ENCODE measurements at places on chromosomes 6 and 20. TPM values are rescaled to one million over a fixed set of nuclear protein-coding genes. Genes with fewer than 3 reads are reported as not detected.
A peak's percentile ranks its signal among the peaks of the same experiment; 100 is the strongest.

DNA sequence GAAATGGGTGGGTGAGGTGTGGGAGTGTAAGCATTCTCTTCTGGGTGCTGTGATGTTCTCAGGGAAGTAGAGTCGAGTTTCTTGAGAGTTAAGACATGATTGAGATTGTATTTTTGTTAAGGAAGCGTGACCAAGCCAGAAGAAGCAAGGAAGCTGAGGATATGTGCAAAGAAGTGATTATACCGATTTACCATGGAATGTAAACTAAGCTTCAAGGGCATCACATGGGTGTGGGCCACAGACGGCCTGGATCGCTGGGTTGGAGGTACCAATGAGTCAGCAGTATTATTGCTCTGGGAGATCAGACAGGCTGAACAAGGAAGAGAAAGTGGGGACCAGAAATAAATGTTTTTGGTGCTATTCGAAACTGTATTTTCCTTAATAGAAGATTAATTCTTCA is 184.1 kb upstream of the GMDS start:
- DNase-seq, result no peak

The GPANK1 gene
- 29.9 TPM for polyA plus RNA-seq

GRCh38 chr6:168834801-168835200 is 393.8 kb downstream of the SMOC2 start:
- no peak for DNase-seq

GRCh38 chr6:124036384-124036783 is 232.7 kb downstream of the NKAIN2 start:
- DNase-seq, result no peak

- no peak for DNase-seq
These were observed 102.0 kb downstream of the LAMP5 start for GRCh38 chr20:9616455-9616805.

The CALHM6 gene
- polyA plus RNA-seq, result 4.9 TPM

GRCh38 chr6:154621686-154622085 is 111.2 kb upstream of the CNKSR3 start:
- DNase-seq, result no peak

The SIRPD gene
- not detected for polyA plus RNA-seq

GRCh38 chr20:37294262-37294981 is 5.0 kb downstream of the MANBAL start:
- no peak for DNase-seq

GRCh38 chr20:24018796-24019195 is 30.2 kb upstream of the GGTLC1 start:
- no peak for DNase-seq

- no peak for DNase-seq
These were observed 15.4 kb upstream of the MYLK2 start for GRCh38 chr20:31803552-31804291.

- no peak for DNase-seq
These were observed 26.8 kb upstream of the BCAS1 start for GRCh38 chr20:54097236-54097529.

DNA sequence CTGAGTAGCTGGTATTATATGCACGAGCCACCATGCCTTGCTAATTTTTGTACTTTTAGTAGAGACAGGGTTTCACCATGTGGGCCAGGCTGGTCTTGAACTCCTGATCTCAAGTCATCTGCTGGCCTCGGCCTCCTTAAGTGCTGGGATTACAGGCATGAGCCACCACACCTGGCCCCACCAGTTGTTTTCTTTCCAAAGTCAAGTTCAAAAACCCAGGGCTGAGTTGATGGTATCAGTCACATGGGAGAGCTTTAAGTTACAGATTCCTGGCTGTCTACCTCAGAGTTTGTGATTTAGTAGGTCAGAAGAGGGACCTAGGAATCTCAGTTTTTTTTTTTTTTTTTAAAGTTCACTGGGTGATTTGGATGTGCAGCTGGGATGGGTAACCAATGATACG is 107.7 kb downstream of the SCP2D1 start:
- DNase-seq, result no peak

GRCh38 chr6:56708810-56709597 is 66.3 kb upstream of the DST start:
- DNase-seq, result peak; percentile 26

DNA sequence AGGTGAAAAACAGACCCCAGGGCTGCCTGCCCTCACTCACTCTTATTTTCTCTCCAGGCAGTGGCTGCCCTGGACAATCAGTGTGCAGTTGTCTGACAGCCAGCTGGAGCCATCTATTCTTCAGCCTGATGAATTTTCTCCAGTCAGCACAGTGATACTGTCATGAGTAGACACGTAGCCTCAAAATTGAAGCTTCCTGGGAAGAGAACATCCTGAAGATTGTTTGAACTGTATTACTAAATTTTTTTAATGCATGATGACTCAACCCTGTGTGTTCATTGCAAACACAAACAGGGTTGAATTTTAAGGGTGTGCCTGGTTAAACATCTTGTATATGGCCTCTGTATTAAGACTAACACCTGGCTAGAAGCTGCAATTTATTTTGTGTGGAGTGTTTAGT is 49.8 kb upstream of the STXBP5 start:
- no peak for DNase-seq

The RSPO3 gene
- 30.8 TPM for polyA plus RNA-seq

The PKIB gene
- polyA plus RNA-seq, result 1.7 TPM

The SLC52A3 gene
- 3.6 TPM for polyA plus RNA-seq

DNA sequence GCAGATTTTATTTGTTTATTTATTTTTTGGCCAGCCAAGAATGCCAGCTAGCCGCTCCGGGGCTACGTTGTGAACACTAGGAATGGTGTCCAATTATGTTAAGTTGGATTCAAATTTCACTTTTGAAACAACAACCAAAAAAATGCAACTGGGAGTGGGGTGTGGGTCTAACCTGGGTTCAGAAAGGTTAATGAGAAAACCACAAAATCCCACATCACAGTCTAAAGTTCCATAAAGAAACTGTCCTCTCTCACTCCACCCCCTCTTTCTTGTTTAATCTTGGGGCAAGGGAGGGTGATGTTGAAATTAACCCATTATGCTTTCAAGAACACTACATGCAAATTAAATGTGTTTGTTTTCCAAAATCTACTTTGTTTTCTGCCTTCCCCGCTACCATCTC is 77.2 kb downstream of the LINC00237 start:
- no peak for DNase-seq

DNA sequence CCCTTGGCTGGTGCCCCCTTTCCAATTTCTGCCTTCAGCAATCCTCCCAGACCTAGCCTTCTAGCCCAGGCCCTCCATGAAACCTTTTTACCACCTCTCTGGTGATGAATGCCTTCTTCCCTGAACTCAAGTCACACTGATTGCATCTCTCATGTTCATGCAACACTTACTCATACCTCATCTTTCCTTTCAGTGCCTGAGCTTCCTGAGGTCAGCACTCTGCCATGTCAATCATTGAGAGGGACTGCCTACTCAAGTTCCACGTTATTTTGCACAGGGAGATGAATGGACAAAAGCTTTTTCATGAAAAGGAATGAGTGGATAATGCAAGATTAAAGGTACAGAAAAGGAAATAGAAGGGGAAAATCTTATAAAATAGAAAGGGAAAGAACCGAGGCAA is 60.1 kb upstream of the PLEKHG1 start:
- DNase-seq, result no peak

DNA sequence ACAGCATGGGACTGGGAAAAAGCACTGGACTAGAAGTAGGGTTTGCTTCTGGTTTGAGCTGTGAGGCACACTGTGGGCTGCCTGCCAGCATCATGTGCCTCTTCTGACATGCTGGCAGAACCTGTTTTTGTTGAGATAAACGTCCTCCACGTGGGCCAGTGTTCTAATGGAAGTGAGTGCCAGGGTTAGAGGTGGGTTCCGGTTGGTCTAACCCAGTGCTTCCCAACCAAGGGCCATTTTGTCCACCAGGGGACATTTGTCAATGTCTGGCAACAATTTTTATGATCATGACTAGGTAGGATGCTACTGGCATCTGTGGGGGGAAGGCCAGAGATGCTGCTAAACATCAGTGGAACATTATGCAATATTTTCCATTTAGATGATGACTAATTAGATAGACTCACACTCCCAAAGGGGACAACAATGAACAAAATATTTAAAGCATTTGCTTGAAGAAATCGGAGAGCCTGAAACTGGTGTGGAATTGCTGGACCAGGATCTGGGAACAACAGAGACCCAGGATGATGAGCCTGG is 7.8 kb upstream of the APMAP start:
- DNase-seq, result no peak

GRCh38 chr6:64256483-64256882 is 620.9 kb downstream of the PHF3 start:
- no peak for DNase-seq

- DNase-seq, result no peak
These were observed 255.8 kb downstream of the HDGFL1 start for GRCh38 chr6:22825210-22825609.

- no peak for DNase-seq
These were observed 43.9 kb downstream of the IL20RA start for GRCh38 chr6:137000825-137001224.

- DNase-seq, result no peak
These were observed 7.7 kb upstream of the ZKSCAN8 start for GRCh38 chr6:28134015-28134414.

DNA sequence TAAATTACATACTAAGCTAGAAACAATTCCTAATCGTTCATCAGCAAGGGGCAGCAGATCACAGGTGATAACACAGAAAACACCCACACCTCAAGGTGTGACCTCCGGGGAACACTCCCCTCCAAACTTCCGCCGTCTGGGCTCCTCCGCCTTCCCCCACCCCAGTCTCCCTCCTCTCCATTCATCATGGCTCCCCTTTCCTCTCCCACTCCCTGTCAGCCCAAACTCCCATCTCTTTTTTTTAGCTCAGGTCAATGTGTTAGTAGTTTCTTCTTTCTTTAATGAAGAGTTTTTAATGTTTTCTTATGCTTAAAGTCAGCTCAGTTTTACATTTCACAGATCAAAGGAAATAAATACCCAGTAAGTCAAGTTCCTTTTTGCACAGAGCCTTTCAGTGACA is 20.7 kb downstream of the CNKSR3 start:
- no peak for DNase-seq

DNA sequence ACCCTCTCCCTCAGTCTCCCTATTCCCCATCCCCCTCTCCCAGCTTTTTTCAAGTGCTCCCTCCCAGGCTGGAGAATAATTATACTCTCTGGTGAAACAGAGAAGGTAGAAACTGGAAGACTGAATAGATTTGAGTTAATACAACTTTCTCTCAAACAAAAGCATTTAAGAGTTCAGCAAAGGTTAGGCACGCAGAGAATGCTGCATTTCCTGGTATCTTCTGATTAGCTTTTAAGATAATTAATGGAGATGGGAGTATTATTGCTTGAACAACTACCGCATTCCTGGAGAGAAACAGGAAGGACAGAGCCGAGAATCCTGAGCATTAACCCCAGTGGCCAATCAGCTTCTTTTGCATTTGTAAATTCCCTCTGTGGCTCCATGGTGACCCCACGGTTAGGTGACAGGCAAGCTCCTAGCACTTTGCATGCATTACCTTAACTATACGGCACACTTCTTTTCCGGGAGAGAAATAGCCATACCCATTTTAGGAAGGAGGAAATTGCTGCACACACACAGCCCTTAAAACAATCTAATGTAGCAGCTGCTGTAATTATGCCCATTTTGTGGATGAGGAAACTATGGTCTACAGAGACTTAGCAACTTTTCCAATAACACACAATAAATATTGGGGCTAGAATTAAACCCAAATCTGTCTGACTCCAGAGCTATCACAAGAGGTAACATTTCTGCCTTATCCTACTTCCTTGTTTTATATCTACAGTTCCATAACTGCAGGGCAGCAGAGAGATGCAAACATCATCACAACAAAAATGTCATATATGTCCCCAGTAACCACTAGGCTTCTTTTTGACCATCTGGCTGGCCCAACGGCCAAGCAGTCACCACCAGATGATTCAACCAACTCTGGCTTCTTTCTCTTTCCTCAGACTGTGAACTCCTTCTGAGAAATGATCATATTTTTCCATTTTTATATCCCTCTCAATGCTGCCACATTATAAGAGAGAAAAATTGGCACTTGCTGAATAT is 169.9 kb downstream of the CD24 start:
- DNase-seq, result no peak

GRCh38 chr6:6317825-6318733 is 2.4 kb downstream of the F13A1 start:
- no peak for DNase-seq

The MROH8 gene
- polyA plus RNA-seq, result 5.9 TPM

DNA sequence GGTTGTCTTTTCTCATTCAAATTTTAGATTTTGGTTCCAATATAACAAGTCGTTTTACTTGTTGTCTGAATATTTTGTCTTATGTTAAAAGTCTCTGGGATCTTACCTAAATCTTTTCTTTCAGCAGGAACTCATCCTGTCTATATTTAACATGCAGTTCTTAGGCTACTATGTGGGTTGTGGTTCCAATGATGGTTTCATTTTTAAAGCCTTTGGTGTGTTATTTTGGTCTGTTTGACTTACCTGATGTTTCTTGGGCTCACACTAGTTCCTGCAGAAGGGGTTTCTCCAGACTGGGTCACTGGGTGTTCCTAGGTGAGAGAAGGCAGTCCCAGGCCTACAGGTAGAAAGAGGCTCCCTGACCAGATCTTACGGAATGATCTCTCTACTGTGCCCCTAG is 17.4 kb downstream of the PRL start:
- DNase-seq, result no peak

The CST3 gene
- polyA plus RNA-seq, result 175 TPM

The WFDC2 gene
- 182 TPM for polyA plus RNA-seq

GRCh38 chr20:38315290-38315966 is 11.5 kb downstream of the BPI start:
- no peak for DNase-seq

GRCh38 chr6:69631552-69632346 is 165.1 kb downstream of the LMBRD1 start:
- no peak for DNase-seq

- no peak for DNase-seq
These were observed 96.0 kb upstream of the CCDC28A start for GRCh38 chr6:138677538-138677937.

DNA sequence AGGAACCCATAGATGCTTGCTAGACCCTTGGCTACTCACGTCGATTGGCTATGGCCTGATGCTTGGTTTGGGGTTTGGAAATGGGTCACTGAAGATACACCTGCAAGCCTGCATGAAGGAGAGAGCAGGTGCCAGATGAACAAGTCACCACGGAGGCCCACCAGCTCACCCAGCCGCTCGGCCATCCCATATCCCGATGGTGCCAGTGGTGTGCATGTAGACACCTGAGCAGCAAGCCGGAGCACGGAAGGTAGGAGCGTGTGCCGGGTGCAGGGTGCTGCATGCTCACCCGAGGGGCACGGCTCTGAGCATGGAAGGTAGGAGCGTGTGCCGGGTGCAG is 35.9 kb downstream of the DACT2 start:
- DNase-seq, result no peak

- no peak for DNase-seq
These were observed 50.1 kb downstream of the SSR1 start for GRCh38 chr6:7262746-7263518.

DNA sequence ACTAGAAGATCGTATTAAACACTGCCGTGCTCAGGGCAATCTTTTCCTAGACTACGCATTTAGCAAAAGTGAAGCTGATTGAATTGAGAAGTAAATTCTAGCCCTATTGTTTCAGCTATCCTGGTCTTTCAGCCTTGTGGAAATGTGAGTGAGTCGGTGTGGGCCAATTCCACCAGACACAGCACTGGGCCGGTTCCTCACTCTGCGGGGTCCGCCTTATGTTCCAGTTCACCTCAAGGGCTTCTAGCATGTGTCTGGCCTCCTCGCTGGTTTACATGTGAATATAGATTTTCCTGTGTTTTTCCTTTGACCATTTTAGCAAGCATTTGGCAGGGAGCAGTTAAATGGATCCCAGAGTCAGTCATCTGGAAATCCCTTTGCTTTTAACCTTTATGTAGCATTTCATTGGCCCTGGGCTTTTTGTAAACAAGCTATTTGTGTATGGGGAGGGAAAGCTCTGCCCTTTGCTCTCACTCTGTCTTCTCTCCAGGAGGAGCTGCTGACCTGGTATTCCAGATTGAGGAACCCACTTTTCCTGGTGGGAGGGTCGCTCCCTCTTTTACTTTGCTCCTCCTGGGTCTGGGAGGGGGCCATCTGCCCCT is 12.4 kb upstream of the GTSF1L start:
- no peak for DNase-seq

Data from renal cortex interstitium (tissue), 15 donors.